ENCODE measurements at places on chromosomes 6 and 20.

- DNase-seq = no peak
These were observed 535.9 kb downstream of the FRK start for GRCh38 chr6:115524821-115525220.

DNA sequence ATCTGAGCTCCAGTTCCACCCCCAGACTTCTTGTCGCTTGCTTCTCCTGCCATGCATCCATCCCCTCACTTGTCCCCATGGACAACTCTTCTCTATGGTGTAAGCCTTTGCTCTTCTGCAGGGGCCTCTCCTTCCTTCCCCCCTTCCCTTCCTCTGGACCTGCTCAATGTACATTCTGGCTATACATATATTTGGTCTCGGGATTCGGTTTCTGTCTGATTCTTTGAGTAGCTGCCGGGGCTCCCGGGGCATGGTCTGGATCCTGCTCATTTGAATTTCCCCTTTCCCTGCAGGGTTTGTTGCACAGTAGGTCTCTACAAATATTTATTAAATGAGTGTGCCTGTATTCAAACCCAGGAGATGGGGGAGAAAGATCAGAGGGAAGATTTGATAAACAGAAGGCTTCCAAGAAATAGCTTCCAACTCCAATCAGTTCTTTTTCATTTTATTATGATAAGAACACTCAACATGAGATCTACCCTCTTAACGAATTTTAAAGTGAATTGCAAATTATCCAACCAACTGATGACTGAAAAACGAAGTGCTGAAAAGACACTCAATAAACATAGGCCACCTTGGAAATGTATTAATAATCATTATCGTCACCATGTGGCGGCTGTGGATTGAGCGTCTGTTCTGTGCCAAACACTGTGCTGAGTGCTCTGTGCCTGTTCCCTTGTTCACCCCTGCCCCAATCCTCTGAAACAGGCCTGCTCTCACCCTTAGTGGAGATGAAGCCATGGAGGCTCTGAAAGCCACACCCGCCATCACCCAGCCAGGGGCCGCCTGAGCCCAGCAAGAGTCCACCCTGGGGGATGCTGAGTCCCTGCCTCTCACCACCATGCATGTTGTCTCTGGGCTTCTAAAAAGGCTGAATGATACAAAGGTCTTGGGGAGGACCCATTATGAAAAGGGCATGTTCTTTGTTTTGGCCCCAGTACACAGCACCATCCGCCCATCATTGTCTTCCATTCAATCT lies 34.3 kb upstream of the APCDD1L start:
- no peak for DNase-seq

GRCh38 chr6:14082771-14083170 lies 34.8 kb upstream of the CD83 start:
- DNase-seq = no peak

GRCh38 chr6:87357479-87358196 lies 13.0 kb downstream of the C6orf163 start:
- DNase-seq = no peak

GRCh38 chr6:123838505-123839234 lies 35.0 kb downstream of the NKAIN2 start:
- peak; percentile 50 for DNase-seq

Data from NCI-H345 (cell line).